ENCODE measurements at places on chromosomes 16 and 17.

DNA sequence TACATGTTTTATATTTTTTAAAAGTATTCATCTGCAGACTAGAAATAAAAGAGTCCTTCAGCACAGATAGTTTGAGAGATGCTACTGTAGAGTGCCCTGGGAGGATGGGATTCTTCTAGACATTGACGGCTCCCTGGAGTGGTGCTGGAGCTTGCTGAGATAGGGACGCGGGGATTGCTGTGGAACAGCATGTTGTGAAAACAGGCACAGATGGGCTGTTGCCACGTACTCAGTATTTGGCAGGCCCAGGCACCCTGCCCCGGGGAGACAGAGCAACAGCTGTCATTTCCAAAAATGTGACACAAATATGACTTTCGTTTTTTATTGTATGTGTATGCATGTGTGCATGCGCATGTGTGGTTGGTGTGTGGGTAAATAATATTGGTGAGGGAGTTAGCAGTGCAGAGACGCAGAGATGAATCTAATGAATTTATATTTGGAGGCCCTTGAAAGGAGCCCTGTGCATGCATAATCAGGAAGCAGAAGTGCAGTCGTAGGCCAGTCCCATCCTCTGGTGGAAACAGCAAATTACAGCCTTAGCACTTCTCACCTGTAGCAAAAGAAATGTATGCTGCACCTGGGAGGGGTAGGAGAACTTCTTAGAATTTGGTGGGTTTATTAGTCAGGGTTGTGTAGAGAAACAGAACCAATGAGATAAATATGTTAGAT is 6.2 kb upstream of the ABCA8 start:
- DNase-seq = no peak

DNA sequence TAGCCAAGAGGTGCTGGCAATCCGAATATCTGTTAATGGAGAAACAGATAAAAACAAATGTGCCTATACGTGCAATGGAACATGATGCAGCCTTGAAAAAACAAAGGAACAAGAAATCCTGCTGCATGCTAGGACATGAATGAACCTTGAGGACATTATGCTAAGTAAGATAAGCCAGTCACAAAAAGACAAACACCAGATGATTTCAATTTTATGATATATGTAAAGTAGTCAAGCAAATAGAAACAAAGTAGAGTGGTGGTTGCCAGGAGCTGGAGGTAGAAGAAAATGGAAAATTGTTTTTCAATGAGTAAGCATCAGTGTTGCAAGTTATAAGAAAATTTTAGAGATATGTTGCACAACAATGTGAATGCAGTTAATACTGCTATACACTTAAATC is 409.7 kb upstream of the CDH8 start:
- peak; percentile 37 for DNase-seq

DNA sequence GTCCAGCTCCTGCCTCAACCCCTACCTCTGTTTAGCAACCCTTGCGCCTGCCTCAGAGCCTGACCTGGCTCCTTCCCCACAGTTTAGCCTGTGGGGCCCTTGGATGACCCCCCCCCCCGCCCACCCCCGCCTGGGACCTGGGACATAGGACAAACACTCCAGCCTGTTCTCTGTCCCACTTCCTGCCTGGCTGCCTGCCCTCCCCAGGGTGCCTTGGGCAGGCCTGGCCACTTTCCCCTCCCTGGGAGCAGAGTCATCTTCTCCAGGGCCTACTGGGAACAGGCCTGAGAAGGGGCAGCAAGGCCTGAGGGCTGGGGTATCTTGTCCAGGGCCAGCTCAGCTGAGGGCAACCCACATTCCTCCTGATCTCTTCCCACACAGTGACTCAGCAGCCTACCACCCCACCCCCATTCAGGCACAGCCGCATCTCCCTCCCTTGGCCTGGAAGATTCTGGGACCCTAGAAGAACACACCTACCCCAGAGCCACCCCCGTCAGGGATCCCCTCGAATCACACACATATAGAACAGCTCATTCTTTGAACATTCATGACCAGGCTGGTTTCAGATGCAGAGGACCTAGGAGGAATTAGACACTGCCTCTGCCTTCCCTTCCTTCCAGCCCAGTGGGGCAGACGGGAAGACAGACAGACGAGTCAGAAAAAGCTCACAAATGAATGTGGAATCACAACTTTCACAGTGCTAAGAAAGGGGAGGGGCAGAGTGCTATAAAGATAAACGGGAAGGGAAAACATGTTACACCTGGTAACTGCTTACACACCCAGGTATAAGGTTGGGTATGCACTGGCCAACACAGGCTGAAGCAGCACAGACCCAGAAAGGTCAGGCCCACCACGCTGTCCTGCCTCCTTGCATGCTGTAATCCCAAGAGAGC is 6.0 kb downstream of the FHOD1 start:
- no peak for DNase-seq

DNA sequence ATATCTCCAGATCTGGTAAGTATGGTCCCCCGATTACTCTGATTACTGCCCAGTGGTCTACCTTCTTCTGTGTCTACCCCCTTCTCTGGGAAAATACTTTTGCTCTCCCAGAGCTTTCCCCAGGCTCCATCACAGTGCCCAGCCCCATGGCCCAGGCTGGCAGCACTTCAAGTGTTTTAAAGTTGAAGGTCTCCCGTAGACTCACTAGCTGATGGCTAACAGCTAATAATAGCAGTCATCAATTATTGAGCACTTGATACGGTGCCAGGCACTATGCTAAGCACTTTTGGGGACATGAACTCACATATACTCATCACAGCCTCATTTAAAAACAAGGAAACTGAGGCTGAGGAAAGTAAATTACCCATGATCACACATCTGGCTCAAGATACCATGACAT is 33.4 kb downstream of the DCUN1D3 start:
- DNase-seq = no peak

GRCh38 chr16:46612121-46612520 is 9.1 kb downstream of the SHCBP1 start:
- no peak for DNase-seq

- no peak for DNase-seq
These were observed 6.4 kb downstream of the C16orf86 start for GRCh38 chr16:67672739-67673662.

DNA sequence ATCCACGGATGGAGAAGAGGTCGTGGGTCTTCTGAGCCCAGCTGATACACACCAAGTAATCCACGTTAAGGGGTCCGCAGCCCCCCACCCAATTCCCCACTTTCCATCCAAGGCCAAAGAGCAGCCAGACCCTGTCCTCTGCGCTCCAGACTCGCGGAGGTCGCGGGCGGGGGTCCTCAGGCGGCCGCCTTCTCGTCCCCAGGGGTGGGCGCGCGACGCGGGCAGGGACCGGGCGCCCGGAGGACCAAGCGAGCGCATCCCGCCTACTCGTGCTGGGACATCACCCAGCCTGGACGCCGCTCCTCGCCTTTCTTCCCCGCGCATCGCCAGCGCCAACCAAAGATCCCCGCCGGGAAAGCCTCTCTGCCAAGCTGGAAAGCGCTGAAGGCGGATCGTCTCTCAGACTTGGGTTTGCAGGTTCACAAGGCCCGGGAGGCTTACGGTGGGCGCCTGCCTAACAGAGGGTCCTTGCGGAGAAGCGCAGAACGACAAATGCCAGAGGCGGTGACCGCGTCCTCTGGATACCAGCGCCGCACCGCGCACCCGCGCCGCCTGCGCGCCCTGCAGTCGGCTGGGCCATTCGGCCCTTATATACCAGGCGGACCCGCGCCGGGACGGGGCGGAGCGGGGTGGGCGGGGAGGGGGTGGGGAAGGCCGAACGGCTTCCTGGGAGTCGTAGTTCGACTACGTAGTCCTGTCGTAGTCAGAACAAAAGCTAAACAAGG is 471.6 kb downstream of the SOX9 start:
- DNase-seq = peak; percentile 67

- DNase-seq = no peak
These were observed 36.9 kb upstream of the ERN1 start for GRCh38 chr17:64166876-64167275.

GRCh38 chr17:31492880-31493655 is 101.6 kb downstream of the RAB11FIP4 start:
- no peak for DNase-seq

GRCh38 chr16:82641336-82641984 is 14.7 kb downstream of the CDH13 start:
- DNase-seq = no peak

GRCh38 chr17:3800362-3801271 is at the start of gene ITGAE:
Gene ITGAE (minus strand): TSS chr17:3801188. CDS start chr17:3801144, 44 bp downstream.
- no peak for DNase-seq

GRCh38 chr17:19769946-19770652 is 22.0 kb upstream of the ALDH3A1 start:
- no peak for DNase-seq

DNA sequence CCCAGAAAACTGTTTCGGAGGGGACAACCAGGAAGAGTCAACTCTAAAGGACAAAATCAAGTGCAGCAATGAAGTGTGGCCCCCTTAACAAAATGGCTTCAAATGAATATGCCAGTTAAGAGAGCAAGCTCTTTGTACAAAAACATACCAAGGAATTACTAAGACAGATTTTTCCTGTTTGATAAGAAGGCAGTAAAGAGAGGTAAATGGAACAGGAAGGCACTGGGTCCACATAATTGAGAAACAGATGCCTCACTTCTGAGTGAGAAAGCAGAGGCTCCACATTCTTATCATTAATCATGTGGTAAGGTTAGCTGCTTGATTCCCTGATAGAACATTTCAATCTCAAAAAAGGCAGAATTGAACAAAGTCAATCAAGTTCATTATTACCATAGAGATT is 44.9 kb downstream of the MBTD1 start:
- DNase-seq = no peak

DNA sequence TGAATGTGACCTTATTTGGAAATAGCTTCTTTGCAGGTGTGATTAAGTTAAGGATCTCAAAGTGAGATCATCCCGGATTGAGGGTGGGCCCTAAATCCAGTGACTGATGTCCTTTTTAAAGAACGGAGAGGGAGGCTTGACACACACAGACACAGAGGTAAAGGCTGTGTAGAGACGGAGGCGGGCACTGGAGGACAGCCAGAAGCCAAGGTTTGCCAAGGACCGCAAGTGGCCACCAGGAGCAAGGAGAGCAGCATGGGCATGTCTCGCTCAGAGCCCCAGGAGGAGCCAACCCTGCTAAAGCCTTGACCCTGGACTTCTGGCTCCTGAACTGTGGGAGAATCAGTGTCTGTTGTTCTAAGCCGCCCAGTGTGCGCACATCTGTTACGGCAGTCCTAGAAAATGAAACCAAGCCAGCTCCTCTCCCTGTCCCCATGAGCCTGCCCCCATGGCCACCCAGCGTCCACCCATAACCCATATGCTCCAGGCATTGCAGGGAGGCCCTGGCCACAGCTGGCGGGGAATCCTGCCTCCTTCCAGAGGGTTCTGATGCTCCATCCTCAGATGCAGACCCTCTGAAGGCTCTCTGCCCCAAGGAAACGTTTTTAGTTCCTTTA is 15.2 kb downstream of the CNGB1 start:
- no peak for DNase-seq

DNA sequence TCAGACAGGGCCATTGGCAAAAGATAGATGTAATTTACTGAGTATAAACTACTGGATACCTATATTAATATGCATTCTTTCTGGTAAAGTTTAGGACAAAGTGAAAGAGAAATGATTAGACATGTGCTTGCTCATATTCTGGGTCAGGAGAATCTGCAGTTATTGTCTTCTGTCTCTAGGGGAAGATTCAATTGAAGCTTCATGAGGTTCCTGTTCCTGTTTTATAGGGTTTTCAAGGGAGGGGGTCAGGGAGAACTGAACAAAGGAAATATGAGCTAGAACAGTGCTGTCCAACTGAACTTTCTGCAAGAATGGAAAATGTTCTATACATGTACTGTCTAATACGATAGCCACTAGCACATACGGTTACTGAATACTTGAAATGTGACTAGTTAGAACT is 59.3 kb upstream of the CORO6 start:
- no peak for DNase-seq

GRCh38 chr16:67805718-67806427 is 487 bp downstream of the RANBP10 start:
- no peak for DNase-seq

DNA sequence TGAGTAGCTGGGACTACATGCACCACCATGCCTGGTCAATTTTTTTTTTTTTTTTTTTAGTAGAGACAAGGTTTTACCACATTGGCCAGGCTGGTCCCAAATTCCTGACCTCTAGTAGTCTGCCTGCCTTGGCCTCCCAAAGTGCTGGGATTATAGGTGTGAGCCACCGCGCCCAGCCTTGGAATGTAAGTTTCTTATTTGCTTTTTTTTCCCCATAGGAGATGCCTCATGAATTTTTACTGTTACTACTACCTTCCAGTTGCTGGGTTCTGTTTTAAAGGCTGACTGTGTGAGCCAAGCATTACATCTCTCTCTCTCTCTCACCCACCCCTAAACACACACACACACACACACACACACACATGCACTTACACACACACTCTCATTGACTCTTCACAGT is 112.6 kb downstream of the RGS9 start:
- no peak for DNase-seq

DNA sequence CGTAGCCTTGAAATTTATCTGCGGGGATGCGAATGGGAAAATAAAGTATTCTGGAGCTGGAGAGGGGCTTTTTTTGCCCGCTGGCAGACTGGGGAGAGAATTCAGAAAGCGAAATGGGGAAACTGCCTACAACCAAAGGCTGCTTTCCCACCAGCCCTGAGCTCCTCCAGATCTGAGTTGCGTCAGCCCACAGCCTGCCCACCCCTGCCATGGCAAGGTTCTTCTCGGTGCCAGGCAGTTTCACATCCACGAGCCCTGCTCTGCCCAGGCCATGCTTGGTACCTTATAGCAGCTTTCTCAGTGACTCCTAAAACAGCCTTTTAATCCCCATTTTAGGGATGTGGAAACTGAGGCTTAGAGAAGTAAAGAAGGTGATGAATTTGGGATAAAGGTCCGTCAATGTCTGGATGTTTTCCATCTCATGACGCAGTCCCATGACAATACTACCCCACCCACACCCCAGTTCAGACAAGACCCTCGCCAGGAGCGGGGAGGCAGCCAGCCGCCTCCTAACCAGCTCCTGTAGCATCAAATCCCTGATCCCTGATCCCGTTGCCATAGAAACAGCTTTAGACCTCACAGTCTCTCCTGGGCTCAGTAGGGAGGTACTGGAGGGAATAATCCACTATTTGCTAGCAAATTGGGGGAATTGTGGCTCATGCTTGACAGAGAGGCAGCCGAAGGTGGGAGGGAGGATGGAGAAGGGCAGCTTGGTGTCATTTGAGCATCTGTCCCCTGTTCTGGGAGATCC is 113.5 kb downstream of the MGAT5B start:
- no peak for DNase-seq

GRCh38 chr16:86200722-86201121 is 301.8 kb downstream of the IRF8 start:
- DNase-seq = no peak

- DNase-seq = no peak
These were observed 18.1 kb upstream of the DHX40 start for GRCh38 chr17:59547131-59547915.

All from NCI-H1048 (cell line).